Mammary epithelial cell (primary cell): ENCODE measurements at places on chromosomes 5 and 9. TPM values are rescaled to one million over a fixed set of nuclear protein-coding genes. Genes with fewer than 3 reads are reported as not detected.

- DNase-seq = no peak
These were observed 107.4 kb upstream of the LHFPL2 start for GRCh38 chr5:78755822-78756429.

DNA sequence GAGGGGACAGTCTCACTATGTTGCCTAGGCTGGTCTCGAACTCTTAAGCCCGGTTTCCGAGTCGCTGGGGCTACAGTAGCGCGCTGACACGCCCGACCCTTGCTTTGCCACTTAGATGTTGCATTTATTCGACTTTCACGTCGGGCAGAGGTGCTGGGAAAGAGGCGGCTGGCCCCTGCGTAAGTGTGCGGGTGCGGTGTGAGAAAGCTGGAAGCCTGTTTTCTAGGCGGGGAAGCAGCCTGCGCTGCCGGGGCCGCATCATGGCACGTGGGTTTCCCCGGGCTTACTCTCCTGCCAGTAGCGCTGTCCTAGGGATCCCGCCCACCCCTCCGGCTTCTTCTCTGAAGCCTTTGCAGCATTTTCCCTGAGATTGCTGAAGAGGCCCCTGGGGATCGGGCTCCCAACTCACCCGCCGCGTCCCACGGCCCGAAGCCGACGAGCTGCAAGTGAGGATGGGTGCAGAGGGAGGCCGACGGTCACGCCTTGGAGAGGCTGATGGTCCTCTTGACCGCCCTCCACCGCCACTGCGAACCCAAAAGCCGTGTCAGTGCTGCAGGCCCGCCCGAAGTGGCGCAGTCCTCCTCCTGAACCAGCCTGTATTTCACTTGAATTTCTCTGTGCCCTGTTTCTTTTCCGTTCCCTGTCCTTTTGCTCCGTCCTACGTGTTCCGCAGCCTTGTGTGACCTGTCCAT is 5.8 kb upstream of the TRIM41 start:
- DNase-seq = peak; percentile 58

- peak; percentile 92 for DNase-seq
These were observed 1.5 kb downstream of the ARPC5L start for GRCh38 chr9:124863371-124863871.

PDGFRB gene
- total RNA-seq = 1.5 TPM

GRCh38 chr9:88660611-88661010 is 125.6 kb downstream of the NXNL2 start:
- DNase-seq = peak; percentile 50
